ENCODE measurements at places on chromosomes 4 and X.

GRCh38 chr4:32142075-32142474, 1421.9 kb downstream of the PCDH7 start:
- no peak for DNase-seq

- DNase-seq = no peak
These were observed 42.3 kb upstream of the FAT1 start for GRCh38 chr4:186765673-186766546.

GRCh38 chr4:78099058-78099457, 41.9 kb downstream of the FRAS1 start:
- DNase-seq = no peak

- no peak for DNase-seq
These were observed 168.4 kb upstream of the NRK start for GRCh38 chrX:105653891-105654290.

- no peak for DNase-seq
These were observed 13.8 kb downstream of the TLR10 start for GRCh38 chr4:38768968-38769394.

GRCh38 chrX:15299941-15300851, 15.2 kb downstream of the ASB11 start:
- DNase-seq = no peak

DNA sequence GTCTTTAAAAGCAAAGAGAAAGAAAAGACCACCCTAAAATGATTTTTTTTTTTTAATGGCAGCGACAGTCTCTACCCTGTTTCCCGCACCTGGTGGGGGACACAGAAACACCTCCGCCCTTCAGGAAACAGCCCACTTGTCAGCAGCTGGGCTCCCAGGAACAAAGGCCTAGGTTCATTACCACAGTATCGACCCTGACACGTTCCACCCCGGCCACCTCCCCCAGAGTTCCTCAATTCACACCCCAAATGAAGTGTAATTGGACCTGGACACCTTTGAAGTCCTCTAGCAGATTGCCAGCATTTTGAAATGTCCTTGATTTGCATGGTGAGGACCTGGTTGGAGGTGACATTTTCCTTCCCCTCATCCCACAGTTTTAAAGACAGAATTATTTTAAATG, 175.0 kb upstream of the BCOR start:
- DNase-seq = no peak

DNA sequence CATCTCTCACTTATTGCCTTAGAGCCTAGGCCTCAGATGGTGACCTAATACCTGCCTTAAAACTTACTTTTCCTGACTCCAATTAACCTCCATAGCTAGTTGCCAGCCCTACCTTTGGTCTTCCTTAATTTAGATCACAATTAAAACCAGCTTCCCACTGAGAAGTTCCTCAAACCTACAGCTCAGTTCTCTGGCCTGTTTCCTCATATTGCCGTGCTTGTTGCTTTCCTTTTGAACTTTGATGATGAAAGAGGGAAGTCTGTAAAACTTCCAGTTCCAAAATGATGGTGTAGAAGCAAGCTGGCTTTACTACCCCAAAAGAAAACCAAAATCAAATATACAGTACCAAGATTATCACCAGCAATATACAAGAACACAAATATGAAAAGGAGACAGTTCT, 28.9 kb upstream of the CAMK2D start:
- no peak for DNase-seq

- no peak for DNase-seq
These were observed 37.1 kb downstream of the SLC39A8 start for GRCh38 chr4:102308032-102308799.

- no peak for DNase-seq
These were observed 152.3 kb upstream of the PRDX4 start for GRCh38 chrX:23515028-23515427.

DNA sequence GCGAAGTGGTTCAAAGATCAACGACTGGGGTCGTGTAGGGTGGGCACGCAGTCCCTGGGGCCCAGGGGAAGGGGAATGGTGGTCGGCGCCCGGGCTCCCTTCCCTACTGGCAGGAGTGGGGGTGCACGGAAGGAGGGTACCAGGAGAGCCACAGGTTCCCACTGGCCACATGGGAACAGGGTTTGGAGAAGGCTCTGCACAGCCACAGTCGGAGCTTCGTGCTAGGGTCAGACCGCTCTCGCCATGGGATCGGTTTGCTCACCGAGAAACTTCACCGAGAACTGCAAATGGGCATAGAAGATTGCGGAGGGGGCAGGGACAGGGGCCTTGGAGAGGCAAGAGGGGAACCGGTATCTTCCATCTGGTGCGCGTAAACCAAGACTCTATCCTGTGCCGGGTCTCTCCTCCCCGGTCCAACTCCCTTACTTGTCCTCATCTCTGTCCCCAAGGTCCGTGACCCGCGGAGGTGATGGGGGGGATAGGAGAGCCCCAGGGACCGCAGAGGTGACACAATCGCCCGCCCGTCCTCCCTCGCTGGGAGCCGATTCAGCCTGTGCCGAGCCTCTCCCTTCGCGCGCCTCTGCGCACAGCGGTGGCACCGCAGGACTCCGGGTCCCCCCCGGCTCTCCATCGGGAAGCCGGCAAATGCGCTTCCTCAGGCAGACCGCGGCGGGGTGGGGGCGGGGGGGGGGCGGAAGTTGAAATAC, 1.0 kb downstream of the SCD5 start:
- DNase-seq = no peak

DNA sequence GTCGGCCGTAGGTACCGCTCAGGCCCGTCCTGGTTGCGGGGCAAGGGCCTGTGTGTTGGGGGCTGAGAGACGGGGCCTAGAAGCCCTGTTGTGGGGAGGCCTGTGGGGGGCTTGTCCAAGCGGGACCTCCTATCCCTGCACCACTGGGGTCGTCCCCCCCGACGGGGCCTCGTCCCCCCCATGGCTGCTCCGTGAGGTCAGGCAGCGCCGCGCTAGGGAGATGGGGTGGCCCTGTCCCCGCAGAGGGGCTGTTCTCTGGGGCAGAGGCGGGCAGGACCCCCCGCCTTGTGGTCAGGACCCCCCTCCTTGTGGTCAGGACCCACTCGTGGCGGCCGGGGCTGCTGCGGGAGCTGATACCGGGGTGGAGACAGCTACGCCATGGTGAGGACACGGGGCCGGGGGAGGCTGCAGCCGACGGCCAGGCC, 12.1 kb upstream of the GTPBP6 start:
- no peak for DNase-seq

DNA sequence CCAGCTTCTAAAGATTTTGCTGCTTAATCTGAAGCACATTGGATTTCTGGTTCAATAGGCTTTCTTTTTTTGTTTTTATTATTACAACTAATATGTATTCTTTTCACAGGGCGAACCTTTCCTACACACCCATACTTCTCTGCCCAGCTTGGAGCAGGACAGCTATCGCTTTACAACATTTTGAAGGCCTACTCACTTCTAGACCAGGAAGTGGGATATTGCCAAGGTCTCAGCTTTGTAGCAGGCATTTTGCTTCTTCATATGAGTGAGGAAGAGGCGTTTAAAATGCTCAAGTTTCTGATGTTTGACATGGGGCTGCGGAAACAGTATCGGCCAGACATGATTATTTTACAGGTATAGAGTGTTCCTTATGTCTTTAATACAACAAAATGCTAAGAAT, 155.4 kb downstream of the PTTG2 start:
- no peak for DNase-seq

GRCh38 chr4:100823993-100824323, 306.1 kb upstream of the EMCN start:
- DNase-seq = no peak

DNA sequence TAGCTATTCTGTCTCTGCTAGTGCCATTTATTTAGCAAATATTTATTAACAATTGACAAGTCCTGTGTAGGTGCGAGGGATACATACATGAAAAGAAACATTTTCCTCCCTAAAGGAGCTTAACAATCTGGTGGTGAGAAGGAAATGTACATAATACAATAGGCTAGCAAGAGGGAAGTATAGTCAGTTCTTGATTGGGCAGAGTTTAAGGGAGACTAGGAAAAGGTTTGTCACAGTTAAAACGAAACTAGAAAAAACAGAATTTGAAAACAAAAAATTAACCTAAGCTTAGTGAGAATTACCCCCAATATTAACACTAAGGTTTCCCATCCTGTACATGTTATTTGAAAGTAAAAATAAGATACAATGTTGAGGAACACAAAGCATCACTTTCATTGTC, 8.6 kb upstream of the MAML3 start:
- DNase-seq = no peak

- DNase-seq = no peak
These were observed 98.9 kb upstream of the PDLIM3 start for GRCh38 chr4:185634066-185634652.

GRCh38 chr4:186019269-186019668, 49.7 kb upstream of the TLR3 start:
- DNase-seq = no peak
